Esophagus muscularis mucosa (tissue), 4 donors: ENCODE measurements at places on chromosomes 7 and 10. TPM values are rescaled to one million over a fixed set of nuclear protein-coding genes. Genes with fewer than 3 reads are reported as not detected.
A peak's percentile ranks its signal among the peaks of the same experiment; 100 is the strongest.

- no peak overlapping the region for H3K27ac ChIP-seq
- H3K4me1 ChIP-seq, result no peaks in the 10 kb centered on the region
- H3K4me3 ChIP-seq, result no peak overlapping the region
- DNase-seq, result no peak
- H3K27me3 ChIP-seq, result no peaks in the 10 kb centered on the region
These were observed 73.6 kb upstream of the SYPL1 start for GRCh38 chr7:106185719-106186118.

FGFBP3 gene
- total RNA-seq, result 0.58 TPM

- peak; percentile 53 for DNase-seq
- peaks cover 18% of the 10 kb centered on the region for H3K4me1 ChIP-seq
- H3K4me3 ChIP-seq, result no peak overlapping the region
- no peaks in the 10 kb centered on the region for H3K36me3 ChIP-seq
These were observed 91.4 kb downstream of the CCDC71L start for GRCh38 chr7:106569500-106569929.

DNA sequence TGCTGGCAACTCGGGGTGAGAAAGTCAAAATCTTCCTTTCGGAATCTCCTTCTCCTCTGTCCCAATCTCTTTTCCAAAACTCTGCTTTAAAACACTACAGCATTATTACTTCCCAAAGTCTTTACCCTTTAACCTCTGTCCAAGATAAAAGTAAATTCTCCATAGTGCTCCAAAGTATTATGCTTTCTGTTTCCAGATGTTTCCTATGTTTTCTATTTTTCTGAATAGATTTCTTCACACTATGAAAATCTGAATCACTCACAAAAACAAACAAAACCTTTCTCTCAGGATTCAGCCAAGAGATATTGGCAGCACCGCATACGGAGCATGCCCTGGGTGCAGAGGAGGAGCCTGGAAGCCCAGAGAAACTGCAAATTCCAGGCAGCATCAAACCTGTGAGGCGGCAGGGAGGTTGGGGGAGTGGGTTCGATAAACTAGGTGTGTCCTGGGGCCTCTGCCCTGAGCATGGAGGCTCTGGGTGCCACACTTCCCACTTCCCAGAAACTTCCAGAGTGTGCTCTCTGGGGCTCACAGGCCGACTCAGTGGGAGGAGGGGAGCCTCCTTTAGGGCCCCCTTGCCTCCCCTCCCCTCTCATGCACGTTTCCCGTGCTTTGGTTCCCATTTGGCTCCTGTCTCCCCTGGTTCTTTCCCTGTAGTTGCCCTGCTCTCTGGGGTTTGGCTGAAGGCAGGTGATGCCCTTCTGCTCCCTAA, 35.6 kb downstream of the VIPR2 start:
- H3K27ac ChIP-seq, result no peak overlapping the region
- H3K4me3 ChIP-seq, result no peak overlapping the region
- peaks cover 55% of the 10 kb centered on the region for H3K27me3 ChIP-seq
- no peaks in the 10 kb centered on the region for H3K36me3 ChIP-seq
- peaks cover 27% of the 10 kb centered on the region for H3K4me1 ChIP-seq
- DNase-seq, result no peak

DNA sequence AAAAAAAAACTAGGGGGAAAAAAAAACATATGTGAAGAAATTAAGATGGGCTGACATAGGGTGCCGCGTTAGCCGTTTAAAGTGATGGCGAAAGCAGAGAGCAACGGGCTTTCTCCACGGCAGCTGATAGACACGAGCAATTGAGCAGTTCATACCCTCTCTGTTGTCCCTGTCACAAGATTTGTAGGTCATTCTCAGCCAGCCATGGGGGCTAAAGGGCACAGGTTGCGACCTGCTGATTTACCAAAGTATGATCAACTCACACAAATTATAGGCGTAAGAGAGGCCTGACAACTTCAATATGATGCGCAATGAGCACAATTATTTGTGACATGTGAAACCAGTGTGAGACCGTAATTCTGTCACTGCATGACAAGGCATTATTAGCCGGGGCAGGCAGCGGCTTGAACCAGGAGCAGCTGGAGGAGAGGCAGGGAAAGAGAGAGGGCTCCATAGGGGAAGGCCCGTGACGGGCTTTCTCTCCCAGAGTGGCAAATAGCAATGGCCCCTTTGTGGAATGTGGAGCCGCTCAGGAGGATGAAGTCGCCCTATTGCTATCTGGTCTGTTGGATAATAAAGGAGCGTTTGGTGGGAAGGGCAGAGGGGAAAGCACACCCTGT, 195.1 kb upstream of the HABP2 start:
- H3K4me3 ChIP-seq, result no peak overlapping the region
- H3K36me3 ChIP-seq, result no peaks in the 10 kb centered on the region
- no peaks in the 10 kb centered on the region for H3K4me1 ChIP-seq
- H3K27me3 ChIP-seq, result no peaks in the 10 kb centered on the region

- no peaks in the 10 kb centered on the region for H3K36me3 ChIP-seq
- H3K4me3 ChIP-seq, result no peak overlapping the region
- no peaks in the 10 kb centered on the region for H3K27me3 ChIP-seq
- DNase-seq, result no peak
- no peak overlapping the region for H3K27ac ChIP-seq
These were observed 1066.5 kb downstream of the SORCS3 start for GRCh38 chr10:105707603-105708002.

PNLIPRP1 gene
- total RNA-seq, result not detected

DNA sequence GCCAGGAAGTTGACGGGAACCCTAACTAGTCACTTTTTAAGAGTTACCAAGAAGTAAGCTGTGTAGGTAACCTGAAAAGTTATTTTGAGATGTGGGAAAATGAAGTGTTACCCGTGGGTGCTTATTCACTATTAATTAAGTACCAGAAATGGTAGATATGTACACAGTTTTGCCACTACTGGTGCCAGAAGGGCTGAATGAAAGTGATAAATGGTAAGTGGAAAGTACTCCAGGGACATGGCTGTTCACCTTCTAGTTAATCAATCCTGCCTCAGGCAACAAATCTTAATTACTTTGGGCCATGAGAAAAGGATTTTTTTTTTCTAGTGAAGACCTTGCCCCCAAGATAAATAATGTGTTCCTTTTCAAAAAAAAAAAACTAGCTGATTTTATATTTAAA, 15.8 kb downstream of the NET1 start:
- H3K27ac ChIP-seq, result peak overlapping the region; percentile 59
- no peak for DNase-seq
- H3K4me3 ChIP-seq, result no peak overlapping the region
- no peaks in the 10 kb centered on the region for H3K27me3 ChIP-seq
- peaks cover 37% of the 10 kb centered on the region for H3K4me1 ChIP-seq

NCF1 gene
- total RNA-seq, result 7.0 TPM

GRCh38 chr7:157514306-157514705, 177.5 kb downstream of the DNAJB6 start:
- H3K27ac ChIP-seq, result no peak overlapping the region
- H3K4me1 ChIP-seq, result no peaks in the 10 kb centered on the region
- DNase-seq, result no peak
- no peaks in the 10 kb centered on the region for H3K36me3 ChIP-seq

- H3K27ac ChIP-seq, result no peak overlapping the region
- no peaks in the 10 kb centered on the region for H3K36me3 ChIP-seq
- no peaks in the 10 kb centered on the region for H3K27me3 ChIP-seq
These were observed 9.2 kb upstream of the FOXP2 start for GRCh38 chr7:114405427-114405826.

SRRM3 gene
- total RNA-seq, result 3.3 TPM

GRCh38 chr10:58642916-58643428, 130.3 kb downstream of the BICC1 start:
- H3K4me1 ChIP-seq, result peaks cover 67% of the 10 kb centered on the region
- no peaks in the 10 kb centered on the region for H3K36me3 ChIP-seq
- no peaks in the 10 kb centered on the region for H3K27me3 ChIP-seq
- no peak for DNase-seq
- H3K27ac ChIP-seq, result peak overlapping the region; percentile 75
- H3K4me3 ChIP-seq, result no peak overlapping the region

ECD gene
- 24.1 TPM for total RNA-seq

FRMPD2 gene
- not detected for total RNA-seq

OR2A5 gene
- not detected for total RNA-seq

- no peak overlapping the region for H3K4me3 ChIP-seq
- H3K36me3 ChIP-seq, result peaks cover 34% of the 10 kb centered on the region
- no peaks in the 10 kb centered on the region for H3K27me3 ChIP-seq
- peaks cover 5% of the 10 kb centered on the region for H3K4me1 ChIP-seq
These were observed 16.2 kb downstream of the KIFBP start for GRCh38 chr10:69004821-69005220.

- peaks cover 32% of the 10 kb centered on the region for H3K4me1 ChIP-seq
- H3K27me3 ChIP-seq, result no peaks in the 10 kb centered on the region
- no peaks in the 10 kb centered on the region for H3K36me3 ChIP-seq
- H3K4me3 ChIP-seq, result peak within 1 kb of the TSS; percentile 79
- DNase-seq, result no peak
- H3K27ac ChIP-seq, result peak within 1 kb of the TSS; percentile 82
These were observed at the start of gene CDK14 for GRCh38 chr7:90595801-90596670. Gene CDK14, plus strand, starts transcription at chr7:90596321. Its CDS starts 307 bp downstream, at chr7:90596628.

GRCh38 chr7:42479816-42480633, 243.0 kb upstream of the GLI3 start:
- no peaks in the 10 kb centered on the region for H3K27me3 ChIP-seq
- no peak for DNase-seq
- H3K36me3 ChIP-seq, result no peaks in the 10 kb centered on the region
- H3K4me3 ChIP-seq, result no peak overlapping the region
- H3K27ac ChIP-seq, result peak overlapping the region; percentile 54

LRGUK gene
- 0.83 TPM for total RNA-seq

DNA sequence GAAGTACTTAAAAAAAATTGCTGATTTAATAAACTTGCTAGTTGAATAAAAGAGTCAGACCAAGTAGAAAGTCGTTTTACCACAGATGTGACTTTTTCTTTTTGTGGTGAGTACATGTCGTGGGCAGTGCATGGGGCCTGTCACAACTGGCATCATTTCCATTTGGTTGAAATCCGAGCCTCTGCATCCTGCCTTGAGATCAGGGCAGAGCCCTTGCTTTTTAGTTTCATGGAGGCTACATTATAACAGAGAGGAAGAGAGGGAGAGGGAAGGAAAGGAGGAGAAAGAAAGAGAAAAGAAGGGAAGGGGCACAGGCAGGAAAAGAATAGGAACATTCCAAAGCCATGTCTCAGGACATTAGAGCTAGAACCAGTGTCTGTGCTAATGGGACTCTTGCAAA, 20.4 kb upstream of the INSYN2A start:
- no peaks in the 10 kb centered on the region for H3K36me3 ChIP-seq
- no peaks in the 10 kb centered on the region for H3K4me1 ChIP-seq
- no peaks in the 10 kb centered on the region for H3K27me3 ChIP-seq
- H3K4me3 ChIP-seq, result no peak overlapping the region
- DNase-seq, result no peak

DNA sequence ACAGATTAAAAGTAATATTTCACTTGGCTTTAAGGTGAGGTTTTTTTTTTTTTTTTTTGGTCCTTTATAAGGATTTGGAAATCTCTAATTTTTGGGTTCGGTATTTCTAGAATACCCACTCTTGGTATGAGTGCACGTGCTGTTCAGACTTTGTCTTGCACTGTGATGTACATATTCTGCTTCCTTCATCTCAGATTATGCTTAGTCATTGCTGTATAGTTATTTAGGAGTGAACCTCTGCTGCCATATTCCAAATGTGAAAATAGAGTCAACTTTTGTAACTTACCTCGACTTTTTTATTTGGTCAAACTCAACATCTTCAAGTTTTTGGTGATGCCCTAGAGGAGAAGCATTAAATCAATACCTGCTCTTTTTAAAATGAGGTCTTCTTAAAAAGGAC, 40.1 kb upstream of the HBP1 start:
- no peak for DNase-seq
- H3K27ac ChIP-seq, result no peak overlapping the region
- no peaks in the 10 kb centered on the region for H3K27me3 ChIP-seq
- no peaks in the 10 kb centered on the region for H3K4me1 ChIP-seq

- H3K27ac ChIP-seq, result no peak overlapping the region
- peaks cover 3% of the 10 kb centered on the region for H3K4me1 ChIP-seq
- H3K36me3 ChIP-seq, result no peaks in the 10 kb centered on the region
- H3K27me3 ChIP-seq, result no peaks in the 10 kb centered on the region
These were observed 103.1 kb upstream of the APBB1IP start for GRCh38 chr10:26334932-26335573.

TMEM26 gene
- not detected for total RNA-seq

DNA sequence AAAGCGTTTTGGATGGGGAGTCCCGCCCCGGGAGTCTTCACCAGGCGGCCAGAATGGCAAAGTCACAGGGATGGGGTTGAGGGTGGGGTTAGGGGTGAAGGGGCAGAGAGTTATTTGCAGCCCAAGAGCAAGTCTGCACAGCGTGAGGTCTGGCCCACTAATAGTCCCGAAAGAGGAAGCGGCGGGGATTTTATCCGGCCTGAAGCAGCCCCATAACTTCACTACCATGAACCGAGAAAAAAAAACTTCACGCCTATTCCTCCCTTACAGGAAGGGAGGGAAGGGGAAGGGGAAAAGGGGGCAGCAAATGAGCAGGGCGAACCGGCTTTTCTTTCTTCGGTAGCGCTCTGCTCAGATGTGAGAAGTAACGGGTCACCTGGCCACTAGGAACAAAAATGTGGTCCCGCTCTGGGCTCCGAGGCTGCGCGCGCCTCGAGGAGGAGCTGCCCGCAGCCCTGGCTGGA, 712 bp downstream of the ITPRIP start:
- H3K27ac ChIP-seq, result peak overlapping the region; percentile 97
- H3K36me3 ChIP-seq, result no peaks in the 10 kb centered on the region
- H3K27me3 ChIP-seq, result no peaks in the 10 kb centered on the region
- H3K4me3 ChIP-seq, result peak overlapping the region; percentile 98

KLHDC10 gene
- total RNA-seq, result 19.1 TPM

DNA sequence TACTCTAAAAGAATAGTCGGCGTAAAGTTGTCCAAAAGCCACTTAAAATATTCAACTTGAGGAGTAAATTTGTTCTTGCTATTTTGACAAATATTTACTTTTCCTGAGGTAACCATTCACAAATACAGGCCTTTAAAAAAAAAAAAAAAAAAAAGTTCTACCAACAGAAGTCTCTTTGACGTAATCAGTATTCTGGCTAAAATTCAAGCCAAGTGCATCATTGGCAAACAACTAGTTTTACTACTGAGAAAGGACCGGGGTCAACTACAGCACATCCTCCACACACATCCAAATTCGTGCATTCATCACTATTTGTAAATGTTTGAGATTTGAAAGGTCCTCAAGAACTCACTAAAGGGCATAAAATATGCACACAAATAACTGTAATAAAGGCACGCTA, 2.0 kb downstream of the OAT start:
- no peak for DNase-seq
- H3K4me1 ChIP-seq, result peaks cover 59% of the 10 kb centered on the region
- H3K27ac ChIP-seq, result peak overlapping the region; percentile 97
- H3K4me3 ChIP-seq, result no peak overlapping the region
- H3K36me3 ChIP-seq, result no peaks in the 10 kb centered on the region

CACNB2 gene
- 89.6 TPM for total RNA-seq

GRCh38 chr7:12157517-12157916, 53.6 kb upstream of the TMEM106B start:
- no peaks in the 10 kb centered on the region for H3K27me3 ChIP-seq
- no peak for DNase-seq
- no peaks in the 10 kb centered on the region for H3K36me3 ChIP-seq
- no peak overlapping the region for H3K4me3 ChIP-seq
- no peak overlapping the region for H3K27ac ChIP-seq

GRCh38 chr7:112547916-112548315, 67.1 kb downstream of the LSMEM1 start:
- no peaks in the 10 kb centered on the region for H3K4me1 ChIP-seq
- no peak for DNase-seq
- H3K27me3 ChIP-seq, result peaks cover 7% of the 10 kb centered on the region
- no peak overlapping the region for H3K4me3 ChIP-seq
- H3K36me3 ChIP-seq, result no peaks in the 10 kb centered on the region
- no peak overlapping the region for H3K27ac ChIP-seq
